ENCODE measurements at places on chromosomes 5 and 9. TPM values are rescaled to one million over a fixed set of nuclear protein-coding genes. Genes with fewer than 3 reads are reported as not detected.

Gene IL6ST
- polyA plus RNA-seq = 46.2 TPM

Gene UGT3A2
- polyA plus RNA-seq = not detected

Gene INSL4
- polyA plus RNA-seq = 8.6 TPM

Gene GABRA6
- polyA plus RNA-seq = not detected

- peak; percentile 36 for DNase-seq
These were observed 84.0 kb downstream of the RXRA start for GRCh38 chr9:134410071-134410834.

DNA sequence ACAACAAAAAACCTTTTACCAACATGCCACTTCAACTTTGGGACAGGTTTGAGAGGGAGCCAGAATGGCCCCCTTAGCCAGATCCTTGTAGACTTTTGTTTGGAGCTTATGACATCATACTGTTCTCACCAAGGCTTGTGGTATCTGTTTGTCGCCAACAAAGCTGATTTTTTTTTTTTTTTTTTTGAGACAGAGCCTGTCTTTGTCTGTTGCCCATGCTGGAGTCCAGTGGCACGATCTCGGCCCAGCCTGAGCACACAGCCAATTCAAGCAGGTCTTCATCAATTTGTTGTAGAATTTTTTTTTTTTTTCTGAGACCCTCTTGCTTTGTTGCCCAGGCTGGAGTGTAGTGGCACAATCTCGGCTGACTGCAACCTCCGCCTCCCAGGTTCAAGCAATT is 26.4 kb upstream of the NTNG2 start:
- DNase-seq = no peak

- DNase-seq = no peak
These were observed 1.8 kb downstream of the MVB12B start for GRCh38 chr9:126328407-126328806.

GRCh38 chr5:146394486-146394885 is 52.6 kb upstream of the TCERG1 start:
- no peak for DNase-seq

GRCh38 chr5:176732736-176733405 is 77.5 kb upstream of the UNC5A start:
- no peak for DNase-seq

- no peak for DNase-seq
These were observed 115.8 kb downstream of the MTX3 start for GRCh38 chr5:79875230-79875629.

GRCh38 chr5:45402804-45403455 is 293.2 kb downstream of the HCN1 start:
- no peak for DNase-seq

GRCh38 chr5:8523501-8523900 is 654.6 kb downstream of the MTRR start:
- no peak for DNase-seq

DNA sequence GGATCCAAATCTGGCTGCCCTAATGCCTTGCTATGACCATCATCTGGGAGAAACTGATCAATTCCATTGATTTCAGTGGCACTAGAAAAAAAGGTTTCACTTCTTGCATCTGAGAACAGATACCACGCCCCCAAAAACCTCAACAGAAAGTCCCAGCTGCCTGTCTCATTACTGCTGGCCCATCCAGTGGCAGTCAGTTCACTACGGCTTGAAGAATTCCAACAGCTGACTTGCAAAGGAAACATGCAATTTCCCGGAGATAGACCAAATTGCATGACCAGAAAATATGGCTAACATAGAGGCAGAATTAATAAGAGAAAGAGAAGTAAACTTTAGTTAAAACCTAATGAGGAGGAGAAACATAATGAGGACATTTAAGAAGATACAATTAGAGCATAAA is 48.6 kb downstream of the UGCG start:
- DNase-seq = no peak

DNA sequence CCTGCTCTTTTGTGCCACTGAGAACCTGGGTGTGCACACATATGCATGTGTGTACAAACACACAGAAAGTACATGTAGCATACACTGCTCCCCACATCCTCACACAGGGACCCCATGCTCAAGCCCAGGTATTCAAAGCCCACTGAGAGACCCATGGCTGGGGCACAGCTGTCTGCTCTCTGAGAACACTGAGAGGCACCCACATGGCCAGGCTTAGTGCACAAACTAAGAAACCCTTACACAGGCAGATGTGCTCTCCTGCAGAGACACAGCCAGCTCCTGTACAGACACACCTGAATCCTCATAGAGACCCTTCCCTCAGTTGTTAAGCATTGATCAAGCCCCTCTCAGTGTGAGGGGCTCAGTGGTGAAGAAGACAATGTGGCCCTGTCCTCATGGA is 92.5 kb downstream of the CACNA1B start:
- no peak for DNase-seq

GRCh38 chr9:129084087-129084486 is 3.2 kb downstream of the DOLPP1 start:
- DNase-seq = no peak

Data from A549 (cell line).